Naive thymus-derived CD4-positive, alpha-beta T cell (primary cell): ENCODE measurements at places on chromosomes 4 and X. TPM values are rescaled to one million over a fixed set of nuclear protein-coding genes. Genes with fewer than 3 reads are reported as not detected.

DNA sequence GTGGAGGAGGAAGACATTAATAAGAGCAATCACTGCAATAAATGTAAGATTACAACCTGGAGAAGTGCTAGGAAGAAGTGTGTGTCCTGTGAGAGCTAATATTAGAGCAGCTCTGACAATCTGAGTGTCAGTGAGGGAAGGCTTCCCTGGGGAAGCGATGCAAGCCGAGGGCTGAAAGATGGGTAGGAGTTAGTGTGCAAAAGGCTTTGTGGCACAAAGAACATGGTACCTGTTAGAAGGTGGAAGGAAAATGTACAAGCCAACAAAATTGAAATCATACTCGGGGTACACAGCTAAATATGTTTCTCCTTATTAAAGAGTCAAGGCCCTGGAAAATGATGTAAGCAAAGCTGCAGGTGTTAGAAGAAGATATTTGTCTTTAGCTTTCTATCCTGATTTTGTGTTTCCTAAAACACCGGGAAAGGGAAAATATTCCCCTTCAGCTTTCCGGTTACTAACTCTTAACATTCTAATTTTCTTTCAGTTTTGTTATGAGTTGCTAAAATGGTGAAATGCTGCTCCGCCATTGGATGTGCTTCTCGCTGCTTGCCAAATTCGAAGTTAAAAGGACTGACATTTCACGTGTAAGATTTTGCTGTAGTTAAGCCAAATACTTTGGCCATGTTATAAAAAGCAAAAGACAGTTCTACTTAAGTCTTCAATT, 808 bp downstream of the THAP6 start:
- H3K27ac ChIP-seq: peak overlapping the region; percentile 98
- H3K27me3 ChIP-seq: no peaks in the 10 kb centered on the region
- peaks cover 5% of the 10 kb centered on the region for H3K36me3 ChIP-seq
- peak overlapping the region; percentile 79 for H3K4me3 ChIP-seq
- no peak for DNase-seq
- peaks cover 53% of the 10 kb centered on the region for H3K4me1 ChIP-seq

GRCh38 chr4:55763996-55764395, 55.6 kb upstream of the EXOC1L start:
- H3K4me1 ChIP-seq: no peaks in the 10 kb centered on the region
- no peaks in the 10 kb centered on the region for H3K27me3 ChIP-seq
- H3K27ac ChIP-seq: no peak overlapping the region
- no peak overlapping the region for H3K4me3 ChIP-seq
- DNase-seq: no peak

DNA sequence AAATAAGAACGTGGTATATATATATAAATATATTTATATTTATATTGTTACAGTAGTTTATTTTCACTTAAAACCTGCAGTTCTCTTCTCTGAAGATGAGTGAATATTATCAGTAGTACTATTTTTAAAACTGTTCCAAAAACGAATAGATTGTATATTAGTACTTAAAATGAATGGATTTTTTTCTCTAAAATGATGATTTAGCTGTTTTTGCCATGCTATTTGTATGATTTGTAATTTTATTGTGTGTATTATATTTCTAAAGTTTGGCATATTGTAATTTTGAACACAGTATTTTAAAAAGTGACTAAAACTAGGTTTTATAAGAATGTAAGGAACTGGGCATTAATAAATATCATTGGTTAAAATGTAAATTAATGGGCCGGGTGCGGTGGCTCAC, 22.0 kb downstream of the TRAPPC11 start:
- peaks cover 13% of the 10 kb centered on the region for H3K36me3 ChIP-seq
- H3K27me3 ChIP-seq: no peaks in the 10 kb centered on the region
- no peak for DNase-seq
- no peak overlapping the region for H3K27ac ChIP-seq

NXF2 gene
- not detected in 2 replicates for total RNA-seq
